ENCODE measurements at places on chromosomes 1 and 21. TPM values are rescaled to one million over a fixed set of nuclear protein-coding genes. Genes with fewer than 3 reads are reported as not detected.

DNA sequence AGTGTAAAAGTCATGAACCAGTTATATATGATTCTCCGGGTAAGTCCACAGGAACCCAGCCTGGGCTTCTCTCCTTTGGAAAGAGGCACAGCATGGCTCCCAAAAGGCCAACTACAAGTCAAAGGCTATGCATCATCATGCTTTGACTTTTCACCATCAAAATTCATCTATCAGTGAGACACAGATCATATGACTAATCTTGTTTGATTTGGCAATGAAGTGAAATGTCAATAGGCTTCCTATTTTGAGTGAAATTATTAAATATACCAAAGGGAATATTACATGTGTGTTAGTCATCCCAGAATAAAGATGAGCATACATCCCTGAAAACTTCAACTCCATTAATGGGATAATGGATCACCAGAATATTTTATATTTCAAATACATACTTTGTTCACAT, 83.5 kb upstream of the ADGRL2 start:
- no peaks in the 10 kb centered on the region for H3K36me3 ChIP-seq
- no peaks in the 10 kb centered on the region for H3K4me1 ChIP-seq
- DNase-seq: no peak
- H3K27me3 ChIP-seq: no peaks in the 10 kb centered on the region
- no peak overlapping the region for H3K4me3 ChIP-seq

DNA sequence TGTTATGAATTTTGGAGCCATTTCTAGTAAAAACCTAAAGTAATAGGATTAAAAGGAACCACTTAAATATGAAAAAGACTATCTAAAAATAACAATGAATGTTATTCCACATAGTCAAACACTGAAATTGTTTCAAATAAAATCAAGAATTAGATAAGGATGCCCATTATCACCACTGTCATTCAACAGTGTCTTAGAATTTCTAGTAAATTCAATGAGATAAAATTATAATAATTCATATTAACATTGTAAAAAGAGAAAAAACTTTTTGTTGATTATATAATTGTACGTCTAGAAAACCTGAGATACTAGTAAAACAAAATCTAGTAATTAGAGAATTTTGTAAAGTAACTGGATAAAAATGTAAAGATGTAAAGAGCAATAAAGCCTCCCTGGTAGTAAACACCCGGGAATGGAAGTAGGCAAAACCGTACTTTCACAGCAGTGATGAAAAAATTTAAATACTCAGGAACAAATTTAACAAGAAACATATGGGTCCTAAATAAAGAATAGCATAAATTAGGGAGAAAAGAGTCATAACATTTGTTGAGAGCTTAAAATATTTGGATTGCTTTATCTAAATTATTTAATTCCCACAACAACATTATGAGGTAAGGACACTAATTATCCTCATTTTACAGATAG, 56.4 kb downstream of the LBR start:
- H3K4me3 ChIP-seq: no peak overlapping the region
- no peak for DNase-seq
- H3K27ac ChIP-seq: no peak overlapping the region
- no peaks in the 10 kb centered on the region for H3K36me3 ChIP-seq
- no peaks in the 10 kb centered on the region for H3K4me1 ChIP-seq

The ZNF648 gene
- total RNA-seq: not detected

- H3K27me3 ChIP-seq: no peaks in the 10 kb centered on the region
- peaks cover 17% of the 10 kb centered on the region for H3K4me1 ChIP-seq
- H3K4me3 ChIP-seq: no peak overlapping the region
- peak; percentile 36 for DNase-seq
Measured at GRCh38 chr1:24294716-24295371, 24.3 kb upstream of the GRHL3 start.

GRCh38 chr21:45182958-45183357, 104.7 kb downstream of the POFUT2 start:
- no peak overlapping the region for H3K27ac ChIP-seq
- H3K4me3 ChIP-seq: no peak overlapping the region
- no peaks in the 10 kb centered on the region for H3K4me1 ChIP-seq
- peaks cover 33% of the 10 kb centered on the region for H3K36me3 ChIP-seq

The SPATA46 gene
- total RNA-seq: not detected

The C1orf210 gene
- total RNA-seq: 38.3 TPM

DNA sequence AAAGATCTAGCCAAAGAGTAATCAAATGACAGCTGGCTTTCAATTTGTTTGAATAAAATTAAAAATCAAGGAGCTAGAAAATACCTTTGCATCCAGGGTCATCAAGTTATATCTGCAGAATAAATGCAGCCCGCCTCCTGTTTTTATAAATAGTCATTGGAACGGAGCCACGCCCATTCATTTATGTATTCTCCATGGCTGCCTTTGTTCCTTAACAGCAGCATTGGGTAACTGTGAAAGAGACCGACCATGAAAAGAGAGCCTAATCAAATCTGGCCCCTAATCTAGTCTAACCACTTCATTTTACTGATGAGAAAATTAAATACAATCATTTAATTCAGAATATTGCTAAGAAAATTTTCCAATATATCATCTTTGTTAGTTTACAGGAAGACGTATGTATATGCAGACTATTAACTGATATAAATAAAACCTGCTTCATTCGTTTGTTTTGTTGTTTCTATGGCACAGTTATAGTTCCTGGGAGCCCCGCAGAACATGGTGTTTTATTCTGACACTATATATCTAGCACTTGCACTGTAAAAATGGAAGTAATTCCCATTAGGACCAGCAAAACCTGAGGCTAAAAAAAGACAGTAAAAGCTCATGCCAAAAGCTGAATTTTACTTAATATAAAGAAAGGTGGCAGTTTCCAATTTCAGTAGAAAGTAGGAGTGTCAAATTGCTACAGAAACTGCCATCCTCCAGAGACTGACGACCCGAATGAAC, 111.8 kb upstream of the PALMD start:
- no peak overlapping the region for H3K27ac ChIP-seq
- no peak for DNase-seq
- no peaks in the 10 kb centered on the region for H3K4me1 ChIP-seq
- H3K27me3 ChIP-seq: no peaks in the 10 kb centered on the region

GRCh38 chr21:45282283-45283034, 5.2 kb downstream of the POFUT2 start:
- H3K36me3 ChIP-seq: peaks cover 84% of the 10 kb centered on the region
- no peak overlapping the region for H3K27ac ChIP-seq
- H3K27me3 ChIP-seq: no peaks in the 10 kb centered on the region
- DNase-seq: no peak

DNA sequence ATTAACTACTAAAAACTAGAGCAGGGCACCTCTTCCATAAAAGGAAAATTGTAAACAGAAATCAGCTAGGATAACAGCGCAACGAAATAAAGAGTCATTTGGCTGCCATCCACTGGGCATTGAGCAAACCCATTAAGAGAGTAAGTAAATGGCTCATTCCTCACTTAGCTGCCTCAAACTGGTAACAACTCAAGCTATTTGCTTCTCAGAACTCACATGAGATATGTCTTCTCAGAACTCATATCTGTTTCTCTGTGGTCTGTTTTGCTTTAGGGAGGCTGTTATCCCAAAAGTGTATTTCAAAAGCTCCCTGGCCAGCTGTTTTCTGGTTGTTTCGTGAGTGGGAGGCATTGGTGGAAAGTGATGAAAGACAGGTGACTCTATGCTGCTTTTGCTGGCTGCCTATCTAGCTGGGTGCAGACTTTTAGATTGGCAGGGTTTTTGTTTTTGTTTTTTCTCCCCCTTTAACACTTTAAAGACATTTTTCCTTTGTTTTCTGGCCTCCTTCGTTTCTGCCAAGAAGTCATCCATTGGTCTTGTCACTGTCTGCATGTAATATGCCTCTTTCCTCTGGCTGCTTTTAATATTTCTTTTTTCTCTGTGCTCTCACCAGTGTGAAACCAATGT, 269.2 kb upstream of the RGS18 start:
- H3K27ac ChIP-seq: no peak overlapping the region
- no peaks in the 10 kb centered on the region for H3K36me3 ChIP-seq
- H3K27me3 ChIP-seq: no peaks in the 10 kb centered on the region
- DNase-seq: no peak

The PALMD gene
- 30.6 TPM for total RNA-seq

The OLIG2 gene
- not detected for total RNA-seq

- no peaks in the 10 kb centered on the region for H3K27me3 ChIP-seq
- H3K36me3 ChIP-seq: no peaks in the 10 kb centered on the region
- peaks cover 9% of the 10 kb centered on the region for H3K4me1 ChIP-seq
- H3K27ac ChIP-seq: no peak overlapping the region
Measured at GRCh38 chr1:100530880-100531487, 7.0 kb upstream of the GPR88 start.

- no peaks in the 10 kb centered on the region for H3K27me3 ChIP-seq
- no peak for DNase-seq
- H3K4me3 ChIP-seq: no peak overlapping the region
- peak overlapping the region; percentile 85 for H3K27ac ChIP-seq
Measured at GRCh38 chr1:113874012-113874879, 2.7 kb upstream of the PTPN22 start.

DNA sequence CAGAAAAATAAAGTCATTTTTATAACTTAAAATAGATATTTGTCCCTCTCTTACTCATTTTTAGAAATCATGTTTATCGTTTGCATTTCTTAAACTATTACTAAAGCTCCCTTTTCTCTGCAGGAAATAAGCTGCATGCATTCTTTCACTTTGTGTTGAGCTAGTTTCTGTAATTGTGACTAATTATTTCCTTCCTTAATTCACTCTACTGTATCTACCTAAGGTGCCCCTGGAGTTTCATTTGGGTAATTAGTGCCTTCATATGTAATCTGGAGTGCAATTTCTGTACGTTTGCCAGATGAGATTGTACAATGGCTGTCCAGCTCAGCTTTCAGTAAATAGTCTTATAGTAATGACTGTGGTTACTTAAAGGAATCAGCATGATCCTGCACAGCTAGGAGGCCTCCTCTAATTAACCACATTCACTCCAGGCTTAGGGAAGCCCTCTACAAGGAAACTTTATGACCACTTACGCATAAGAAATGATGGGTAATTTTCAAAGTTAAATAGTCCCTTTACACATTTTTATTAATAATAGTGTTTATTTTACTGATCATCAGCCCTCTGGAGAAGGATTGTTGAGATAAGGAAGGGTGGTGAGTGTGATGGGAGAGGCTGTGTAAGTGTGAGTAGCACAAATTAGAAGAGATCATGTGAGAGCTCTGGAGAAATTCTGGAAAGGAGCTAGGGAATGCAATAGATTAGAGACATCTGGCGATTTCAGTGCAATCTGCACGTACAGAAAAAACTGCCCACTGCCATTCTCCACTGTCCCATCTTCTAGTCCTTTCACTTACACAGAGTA, 86.8 kb downstream of the LRRC8C start:
- peak overlapping the region; percentile 58 for H3K27ac ChIP-seq
- H3K4me1 ChIP-seq: peaks cover 24% of the 10 kb centered on the region
- DNase-seq: no peak
- no peak overlapping the region for H3K4me3 ChIP-seq
- H3K36me3 ChIP-seq: no peaks in the 10 kb centered on the region

- H3K4me1 ChIP-seq: no peaks in the 10 kb centered on the region
- no peak overlapping the region for H3K27ac ChIP-seq
- H3K27me3 ChIP-seq: no peaks in the 10 kb centered on the region
- no peaks in the 10 kb centered on the region for H3K36me3 ChIP-seq
- no peak overlapping the region for H3K4me3 ChIP-seq
- no peak for DNase-seq
Measured at GRCh38 chr1:97041026-97041425, 319.4 kb downstream of the PTBP2 start.
